Stimulated activated CD8-positive, alpha-beta memory T cell treated with anti-CD3 and anti-CD28 coated beads, Interleukin-4, amount 100 ng/mL, for 1 hour (primary cell): ENCODE measurements at places on chromosomes 6 and 20.
A peak's percentile ranks its signal among the peaks of the same experiment; 100 is the strongest.

- DNase-seq = no peak
Observed at GRCh38 chr6:107965746-107966145, 7.7 kb upstream of the SEC63 start.

DNA sequence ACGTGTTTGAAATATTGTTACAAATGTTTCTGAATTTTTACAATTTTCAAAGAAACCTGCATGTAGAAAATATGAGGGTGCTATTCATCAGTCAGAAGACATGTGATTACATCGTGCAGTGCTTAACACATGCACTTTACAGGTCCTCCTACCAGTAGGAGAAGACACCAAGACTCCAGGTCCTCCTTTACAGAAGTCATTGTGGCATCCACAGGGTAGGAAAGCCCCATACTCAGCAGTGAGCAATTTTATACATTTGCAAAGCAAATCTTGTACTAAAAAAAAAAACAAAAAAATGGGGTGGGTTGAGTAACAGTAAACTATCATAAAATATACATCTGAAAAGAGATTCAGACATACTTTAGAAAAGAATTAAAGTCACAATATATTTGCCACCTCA, 14.0 kb downstream of the TPD52L1 start:
- no peak for DNase-seq

DNA sequence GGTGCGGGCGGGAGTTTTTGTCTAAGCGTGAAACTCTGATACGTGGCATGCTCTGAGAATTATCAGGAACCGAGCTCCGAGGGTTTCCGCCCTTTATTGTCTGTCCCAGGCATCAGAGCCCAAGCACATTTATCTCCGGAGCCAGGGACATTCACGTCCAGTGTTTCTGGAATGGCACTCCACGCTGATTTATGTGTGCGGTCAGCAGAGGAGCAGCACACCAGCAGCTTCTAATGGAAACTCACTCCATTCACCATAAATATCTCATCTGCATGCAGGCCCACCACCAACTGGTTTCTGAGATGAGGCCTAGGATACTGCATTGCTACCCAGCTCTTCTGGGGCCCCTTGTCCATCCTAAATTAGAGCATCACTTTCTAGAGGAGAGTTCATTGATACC, 51.9 kb upstream of the SYNDIG1 start:
- no peak for DNase-seq

DNA sequence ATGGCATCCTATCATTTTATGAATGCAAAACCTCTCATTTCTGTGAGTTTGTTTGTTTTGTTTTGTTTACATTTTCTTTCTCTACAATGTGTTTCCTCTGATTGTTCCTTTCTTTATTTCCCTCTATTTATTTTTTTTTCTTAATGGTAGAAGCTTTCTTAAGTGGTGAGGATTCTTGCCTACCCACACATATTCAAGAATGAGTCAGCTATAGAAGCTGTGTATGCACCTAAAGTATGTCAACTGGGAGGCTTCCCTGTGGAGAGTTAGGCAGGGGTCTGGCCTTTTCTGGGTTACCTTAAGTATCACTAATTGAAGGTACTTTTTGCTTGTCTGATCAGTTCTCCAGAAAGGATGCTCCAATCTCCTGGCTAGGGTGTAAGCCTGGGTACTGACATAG, 354.0 kb downstream of the ESR1 start:
- no peak for DNase-seq

- no peak for DNase-seq
Observed at GRCh38 chr6:25619217-25619616, 32.8 kb upstream of the SCGN start.

- DNase-seq = no peak
Observed at GRCh38 chr20:5863040-5863833, 87.1 kb downstream of the TRMT6 start.

DNA sequence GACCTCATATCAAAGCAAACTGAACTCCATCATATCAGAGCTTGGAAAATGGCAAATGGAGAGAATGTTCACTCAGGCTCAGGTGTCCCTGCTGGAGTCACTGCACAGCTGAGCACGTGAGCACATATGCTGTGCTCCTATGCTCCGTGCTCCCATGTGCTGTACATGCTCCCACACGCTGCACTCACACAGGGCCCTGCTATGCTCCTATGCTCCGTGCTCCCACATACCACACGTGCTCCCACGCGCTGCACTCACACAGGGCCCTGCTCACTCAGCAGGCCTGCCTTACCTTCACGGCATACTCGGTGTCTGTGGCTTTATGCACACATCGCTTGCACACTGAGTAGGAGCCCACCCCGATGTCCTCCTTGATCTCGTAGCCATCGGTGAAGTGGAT, 65.7 kb upstream of the MPC1 start:
- no peak for DNase-seq

DNA sequence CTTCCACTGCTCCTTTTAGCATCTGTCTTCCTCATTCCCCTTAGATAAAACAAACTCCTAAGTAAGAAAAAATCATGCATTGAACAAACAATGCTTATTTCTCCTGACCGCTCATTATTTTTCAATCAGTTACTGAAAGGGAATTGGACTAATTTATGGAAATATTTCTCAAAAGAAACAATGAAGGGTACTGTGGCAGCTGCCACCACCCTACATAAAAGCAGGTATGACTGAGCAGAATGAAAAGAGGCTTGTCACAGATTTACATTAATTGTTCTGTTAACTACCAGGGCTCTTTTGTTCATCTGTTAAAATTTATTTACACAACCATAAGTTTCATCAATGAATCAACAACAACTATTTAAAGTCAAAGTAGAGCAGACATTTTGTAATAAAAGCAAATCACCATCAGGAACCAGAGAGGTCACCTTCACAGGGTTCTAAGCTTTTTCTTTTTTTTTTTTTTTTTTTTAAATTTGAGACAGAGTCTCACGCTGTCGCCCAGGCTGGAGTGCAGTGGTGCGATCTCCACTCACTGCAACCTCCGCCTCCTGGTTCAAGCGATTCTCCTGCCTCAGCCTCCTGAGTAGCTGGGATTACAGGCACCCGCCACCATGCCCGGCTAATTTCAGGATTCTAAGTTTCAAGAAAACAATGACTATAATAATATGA, 204.0 kb downstream of the PTPRK start:
- DNase-seq = no peak

GRCh38 chr20:19725373-19725772, 32.7 kb upstream of the RIN2 start:
- DNase-seq = no peak

DNA sequence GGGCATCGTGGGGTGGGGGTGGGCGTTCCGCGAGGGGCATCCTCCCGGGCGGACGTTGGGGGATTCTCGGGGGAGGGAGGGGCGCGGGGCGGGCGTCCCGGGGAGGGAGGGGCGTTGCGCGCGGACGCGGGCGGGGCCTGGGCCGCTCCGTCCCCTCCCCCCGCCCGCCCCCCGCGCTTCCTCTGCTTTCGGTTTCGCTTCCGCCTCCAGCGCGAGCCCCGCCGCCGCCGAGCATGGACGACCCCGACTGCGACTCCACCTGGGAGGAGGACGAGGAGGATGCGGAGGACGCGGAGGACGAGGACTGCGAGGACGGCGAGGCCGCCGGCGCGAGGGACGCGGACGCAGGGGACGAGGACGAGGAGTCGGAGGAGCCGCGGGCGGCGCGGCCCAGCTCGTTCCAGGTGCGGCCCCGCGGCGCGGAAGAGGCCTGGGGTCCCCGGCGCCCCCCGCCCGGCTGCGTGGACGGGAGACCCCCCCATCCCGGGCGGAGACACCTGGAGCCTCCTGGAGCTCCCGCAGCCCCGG, at the start of gene OGFR:
Gene OGFR, plus strand, starts transcription at position 209 of the 528 bp plus-strand sequence. Its CDS starts 25 bp downstream, at position 234.
- peak; percentile 53 for DNase-seq

- DNase-seq = no peak
Observed at GRCh38 chr6:135087403-135087802, 32.8 kb upstream of the HBS1L start.

DNA sequence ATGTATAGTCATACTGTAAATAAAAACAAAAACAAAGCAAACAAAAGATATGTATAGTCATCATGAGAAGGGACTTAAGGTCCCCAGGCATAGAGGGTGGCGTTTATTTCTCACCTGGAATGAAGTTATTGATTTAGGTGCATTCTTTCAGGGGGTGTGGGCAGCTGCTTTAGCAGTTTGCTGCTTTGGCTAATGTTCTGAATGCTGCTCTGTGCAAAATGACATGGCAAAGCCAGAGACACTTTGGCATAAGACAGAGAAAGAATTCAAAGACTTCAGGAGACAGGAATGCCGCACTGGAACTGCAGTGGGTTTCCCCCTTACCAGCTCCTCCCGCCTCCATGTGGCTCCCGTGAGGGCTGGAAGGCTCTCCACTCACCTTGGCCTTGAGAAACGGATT, 36.4 kb upstream of the NELFCD start:
- DNase-seq = no peak

- DNase-seq = no peak
Observed at GRCh38 chr20:9286501-9287461, 217.9 kb downstream of the PLCB4 start.

DNA sequence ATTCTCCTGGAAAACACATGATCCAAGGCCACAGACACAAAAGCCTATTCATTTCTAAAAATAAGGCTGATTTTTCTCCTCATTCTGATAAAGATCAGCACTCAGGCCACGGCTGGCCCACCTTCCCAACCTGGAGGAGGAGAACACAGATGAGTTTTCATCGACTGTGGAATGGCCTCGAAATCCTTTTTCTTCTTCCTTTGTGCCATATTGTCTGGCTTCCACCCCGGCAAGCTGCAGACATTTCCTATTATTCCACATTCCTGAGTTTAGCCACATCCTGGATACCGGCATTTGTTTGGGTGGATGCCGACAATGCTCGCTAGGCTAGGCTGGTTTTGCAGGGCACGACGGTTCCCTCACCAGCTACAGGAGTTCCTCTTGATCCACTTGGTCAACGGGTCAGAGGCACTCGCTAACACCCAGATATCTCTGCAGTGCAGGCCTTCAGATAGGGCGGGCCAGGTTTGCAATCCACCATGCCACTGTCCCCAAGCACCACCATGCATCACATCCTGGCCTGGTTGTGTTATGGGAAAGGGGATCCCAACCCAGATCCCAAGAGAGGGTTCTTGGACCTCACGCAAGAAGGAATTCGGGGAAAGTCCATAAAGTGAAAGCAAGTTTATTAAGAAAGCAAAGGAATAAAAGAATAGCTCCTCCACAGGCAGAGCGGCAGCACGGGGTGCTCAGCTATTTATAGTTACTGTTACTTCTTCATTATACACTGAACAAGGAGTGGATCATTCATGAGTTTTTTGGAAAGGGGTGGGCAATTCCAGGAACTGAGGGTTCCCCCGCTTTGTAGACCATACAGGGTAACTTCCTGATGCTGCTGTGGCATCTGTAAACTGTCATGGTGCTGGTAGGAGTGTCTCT, 4.2 kb upstream of the CTSZ start:
- no peak for DNase-seq

- DNase-seq = no peak
Observed at GRCh38 chr6:128569732-128570679, 49.6 kb upstream of the PTPRK start.

GRCh38 chr20:48734104-48734749, 93.6 kb downstream of the PREX1 start:
- DNase-seq = no peak

- no peak for DNase-seq
Observed at GRCh38 chr6:72822691-72823090, 200.8 kb downstream of the KCNQ5 start.

GRCh38 chr6:13203145-13203544, 125.2 kb downstream of the TBC1D7 start:
- no peak for DNase-seq

- DNase-seq = no peak
Observed at GRCh38 chr6:129867403-129867802, 6.3 kb upstream of the TMEM244 start.

DNA sequence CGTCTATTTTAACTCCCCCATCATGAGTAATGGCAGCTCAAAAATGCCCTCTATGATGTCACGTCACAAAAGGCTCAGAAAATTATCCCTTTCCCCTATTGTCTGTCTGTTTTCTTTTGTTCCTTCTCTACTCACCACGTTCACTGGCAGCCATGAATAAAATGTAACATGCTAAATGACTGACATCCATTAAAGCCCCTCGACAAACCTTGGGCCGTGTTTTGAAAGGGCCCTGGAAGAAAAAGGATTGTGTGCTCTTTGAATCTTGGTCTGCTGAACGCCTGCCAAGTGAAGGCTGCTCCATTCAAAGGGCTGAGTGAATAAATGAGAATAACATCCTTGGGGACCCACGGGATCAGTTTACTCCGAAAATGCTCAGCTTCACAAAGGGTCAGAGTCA, 118.7 kb downstream of the RPS12 start:
- no peak for DNase-seq

DNA sequence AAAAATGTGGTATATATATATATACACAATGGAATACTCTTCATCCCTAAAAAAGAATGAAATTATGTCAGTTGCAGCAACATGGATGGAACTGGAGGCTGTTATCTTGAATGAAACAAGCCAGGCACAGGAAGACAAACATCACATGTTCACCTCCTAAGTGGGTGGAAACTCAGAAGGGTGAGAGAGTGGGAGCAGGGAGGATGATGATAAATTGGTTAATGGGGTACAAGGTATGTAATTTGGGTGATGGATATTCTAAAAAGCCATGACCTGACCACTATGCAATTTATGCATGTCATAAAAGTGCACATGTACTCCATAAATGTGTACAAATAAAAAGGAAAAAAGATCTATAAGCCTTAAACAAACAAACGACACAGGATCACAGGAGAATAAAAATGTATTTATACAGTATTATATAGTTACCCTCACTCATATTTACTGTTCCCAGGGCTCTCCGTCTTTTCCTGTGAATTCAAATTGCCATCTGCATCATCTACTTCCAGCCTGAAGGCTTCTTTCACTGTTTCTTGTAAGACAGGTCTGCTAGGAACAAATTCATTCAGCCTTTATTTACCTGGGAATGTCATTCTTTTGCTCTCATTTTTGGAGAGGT, 89.8 kb downstream of the SYNDIG1 start:
- DNase-seq = no peak

- DNase-seq = no peak
Observed at GRCh38 chr6:77656999-77657764, 4.3 kb downstream of the MEI4 start.

GRCh38 chr6:163830641-163831040, 416.1 kb downstream of the QKI start:
- DNase-seq = no peak

- DNase-seq = no peak
Observed at GRCh38 chr20:25465243-25466135, 58.0 kb downstream of the GINS1 start.

DNA sequence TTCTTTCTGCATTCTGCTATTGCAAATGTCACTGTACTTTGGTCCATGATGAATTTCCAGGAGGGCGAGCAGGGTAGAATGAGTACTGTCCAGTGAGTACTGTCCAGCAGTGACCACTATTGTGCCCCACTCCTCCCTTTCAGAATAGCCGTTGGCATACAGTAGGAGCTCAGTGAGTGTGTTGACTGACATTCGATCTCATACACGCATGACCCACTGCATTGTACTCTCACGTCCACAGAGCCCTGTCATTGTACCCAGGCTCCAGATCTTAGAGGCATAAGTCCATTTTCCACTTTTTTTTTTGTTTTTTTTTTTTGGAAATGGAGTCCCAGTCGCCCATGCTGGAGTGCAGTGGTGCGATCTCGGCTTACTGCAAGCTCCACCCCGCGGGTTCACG, 8.2 kb downstream of the DYNLRB1 start:
- DNase-seq = no peak

GRCh38 chr6:83511901-83512681, at the start of gene PRSS35:
Gene PRSS35 (plus strand): TSS chr6:83512534. CDS start chr6:83523442, 10,908 bp downstream.
- DNase-seq = no peak

- DNase-seq = no peak
Observed at GRCh38 chr6:117840541-117840983, 66.5 kb upstream of the SLC35F1 start.
